Right cardiac atrium (tissue), 5 donors: ENCODE measurements at places on chromosomes 6 and 20. TPM values are rescaled to one million over a fixed set of nuclear protein-coding genes. Genes with fewer than 3 reads are reported as not detected.

The LGSN gene
- not detected for polyA plus RNA-seq

The ARMH2 gene
- polyA plus RNA-seq: not detected

The NT5E gene
- polyA plus RNA-seq: 3.6 TPM

The NRSN2 gene
- 26.6 TPM for polyA plus RNA-seq

The SPATA2 gene
- 5.5 TPM for polyA plus RNA-seq

The PEDS1 gene
- 26.8 TPM for polyA plus RNA-seq

The PIGU gene
- polyA plus RNA-seq: 18.9 TPM

The CRNKL1 gene
- polyA plus RNA-seq: 10.9 TPM

GRCh38 chr6:119061215-119061614, 17.2 kb downstream of the FAM184A start:
- DNase-seq: no peak

DNA sequence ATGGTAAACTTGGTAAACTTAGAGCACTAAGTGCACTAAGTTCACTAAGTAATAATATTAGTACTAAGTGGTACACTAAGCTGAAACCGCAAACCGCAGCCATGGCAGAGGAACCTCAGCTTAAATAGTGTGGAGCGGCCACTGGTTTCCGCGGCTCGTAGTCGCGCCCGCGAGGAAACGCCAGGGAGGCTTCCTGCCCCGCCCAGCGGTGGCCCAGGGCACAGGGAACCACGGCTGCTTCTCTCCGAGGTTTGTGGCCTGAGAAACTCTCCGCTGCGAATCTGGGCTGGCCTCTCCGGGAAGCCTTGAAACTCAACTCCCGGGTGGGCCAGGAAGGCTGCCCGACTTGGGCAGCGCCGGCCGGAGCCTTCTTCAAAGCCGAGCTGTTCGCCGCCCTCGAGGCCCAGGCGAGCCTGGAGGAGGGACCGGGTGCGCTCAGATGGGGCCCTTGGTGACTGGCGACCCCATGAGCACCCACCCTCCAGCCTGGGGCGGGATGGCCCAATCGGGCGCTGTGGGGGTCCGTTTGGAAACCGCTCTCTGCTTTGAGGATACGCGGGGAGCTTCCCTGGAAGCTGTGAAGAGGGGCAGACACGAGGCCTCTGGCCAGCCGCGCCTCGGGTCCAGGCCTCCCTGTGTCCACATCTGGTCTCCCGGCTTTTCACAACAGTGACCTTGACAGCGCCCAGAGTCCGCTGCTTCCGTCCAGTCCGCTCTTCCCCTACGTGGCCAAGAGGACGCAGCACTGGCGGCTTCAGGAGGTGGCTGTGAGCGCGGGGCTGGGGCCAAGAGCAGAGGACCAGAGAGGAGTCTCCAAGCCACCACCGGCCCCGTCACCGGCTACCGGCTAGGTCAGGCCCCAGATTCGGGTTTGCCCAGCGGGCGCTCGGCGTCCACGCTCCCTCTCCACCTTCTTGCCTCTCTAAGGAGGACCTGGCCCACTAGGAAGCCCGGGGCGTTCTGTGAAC, 25.4 kb upstream of the HLA-E start:
- peak; percentile 79 for DNase-seq

DNA sequence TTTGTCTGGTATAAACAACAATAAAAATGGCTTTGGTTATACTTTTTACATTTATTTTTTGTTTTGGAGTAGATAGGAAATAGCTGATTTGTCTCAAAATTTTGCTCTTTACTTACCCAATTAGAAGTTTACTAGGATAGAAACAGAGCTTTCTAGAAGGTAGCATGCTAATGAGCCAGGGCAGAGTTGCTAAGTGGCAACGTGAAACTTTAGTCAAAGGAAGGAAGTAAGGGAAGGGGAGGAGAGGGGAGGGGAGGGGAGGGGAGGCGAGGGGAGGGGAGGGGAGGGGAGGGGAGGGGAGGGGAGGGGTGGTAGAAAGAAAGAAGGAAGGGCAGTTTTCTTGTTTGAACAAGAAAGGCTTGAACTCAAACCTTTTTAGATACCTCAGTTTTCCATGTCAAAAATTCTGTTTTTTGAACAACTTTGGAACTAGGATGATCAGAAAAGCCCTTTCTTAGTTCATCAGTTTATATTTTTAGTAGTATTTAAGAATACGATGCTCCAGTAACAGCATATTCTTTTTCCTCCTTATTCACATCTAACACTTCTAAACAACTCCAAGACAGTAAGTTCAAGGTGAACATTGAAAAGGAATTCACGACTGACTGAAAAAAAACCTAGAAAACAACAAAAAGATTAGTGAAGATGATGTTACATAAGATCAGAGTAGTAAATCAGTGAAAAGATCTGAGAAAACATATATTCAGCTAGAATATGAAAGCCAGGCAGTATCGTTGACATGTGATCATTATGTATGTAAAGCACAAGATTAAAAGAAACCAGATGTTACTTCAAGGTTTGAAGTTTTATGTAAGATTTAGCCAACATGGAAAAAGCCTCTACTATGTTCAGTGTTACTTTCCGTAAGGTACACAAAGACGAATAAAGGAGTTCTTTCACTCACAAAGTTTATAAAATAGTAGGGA, 263.4 kb downstream of the ARHGAP18 start:
- DNase-seq: no peak

DNA sequence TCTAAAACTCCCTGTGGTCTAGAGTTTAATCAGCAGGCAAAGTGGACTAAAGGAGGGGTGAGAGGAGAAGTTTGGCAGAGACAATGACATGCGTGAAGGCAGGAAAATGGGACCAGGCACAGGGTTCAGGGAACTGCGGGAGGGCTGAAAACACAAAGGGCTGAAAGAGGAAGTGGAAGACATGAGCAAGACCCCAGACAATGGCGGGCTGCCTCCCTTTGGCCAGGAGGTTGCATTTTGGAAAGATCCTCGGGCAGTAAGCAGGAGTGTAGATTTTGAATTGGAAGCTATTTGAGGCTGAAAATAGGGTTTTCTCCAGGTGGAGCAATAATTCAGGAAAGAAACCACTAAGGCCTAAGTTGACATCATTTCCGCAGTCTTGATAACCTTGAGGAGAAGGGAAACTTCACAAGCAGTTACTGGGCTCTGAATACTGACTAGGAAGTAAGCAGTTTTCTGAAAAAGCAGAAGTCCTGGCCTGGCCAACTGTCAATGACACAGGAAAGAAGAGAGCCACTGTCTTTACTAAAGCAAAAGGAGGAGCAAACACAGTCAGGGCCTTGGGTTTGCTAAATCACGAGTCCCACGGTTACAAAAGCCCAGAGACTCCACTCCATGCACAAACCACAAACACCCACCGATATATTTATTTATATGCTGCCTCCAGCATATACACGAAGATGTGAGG, 3.4 kb downstream of the LY86 start:
- no peak for DNase-seq

DNA sequence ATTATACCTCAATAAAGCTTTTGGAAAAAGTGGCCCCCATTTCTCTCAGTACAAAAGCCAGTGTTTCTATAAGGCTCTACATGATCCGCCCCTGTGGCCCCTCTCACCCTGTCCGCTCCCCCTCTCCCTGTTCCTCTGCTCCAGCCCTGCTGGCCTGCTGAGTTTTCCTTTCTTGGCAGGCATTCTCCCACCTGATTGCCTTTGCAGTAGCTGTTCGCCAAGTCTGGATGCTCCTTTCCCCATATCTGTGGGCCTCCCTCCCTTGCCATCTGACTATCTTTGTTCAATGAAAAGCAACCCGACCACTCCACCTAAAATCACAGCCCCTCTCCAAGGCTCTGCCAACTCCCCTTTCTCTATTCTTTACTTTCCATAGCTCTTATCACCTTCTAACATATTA, 33.2 kb downstream of the CDH22 start:
- no peak for DNase-seq

DNA sequence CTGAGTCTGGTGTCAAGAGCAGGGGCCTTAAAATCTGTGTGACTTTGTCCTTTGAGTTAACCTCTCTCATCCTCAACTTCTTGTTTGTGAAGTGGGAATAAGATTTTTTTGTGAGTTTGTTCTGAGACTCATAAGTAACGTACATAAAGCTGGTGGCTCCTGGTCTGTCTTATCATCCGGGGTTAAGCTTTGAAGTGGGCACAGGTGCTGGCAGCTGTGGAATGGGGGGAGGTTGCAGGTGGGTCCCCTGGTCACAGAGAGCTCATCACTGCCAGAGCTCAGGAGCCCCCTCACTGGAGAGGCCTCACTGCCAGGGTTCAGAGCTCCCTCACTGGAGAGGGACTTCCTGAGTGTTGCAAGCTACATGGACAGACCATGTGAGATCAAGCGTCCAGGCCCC, 174.1 kb downstream of the NRN1 start:
- no peak for DNase-seq

GRCh38 chr20:4490606-4491280, 231.0 kb upstream of the PRND start:
- no peak for DNase-seq

GRCh38 chr6:129351807-129352206, 358.2 kb downstream of the ARHGAP18 start:
- DNase-seq: no peak

DNA sequence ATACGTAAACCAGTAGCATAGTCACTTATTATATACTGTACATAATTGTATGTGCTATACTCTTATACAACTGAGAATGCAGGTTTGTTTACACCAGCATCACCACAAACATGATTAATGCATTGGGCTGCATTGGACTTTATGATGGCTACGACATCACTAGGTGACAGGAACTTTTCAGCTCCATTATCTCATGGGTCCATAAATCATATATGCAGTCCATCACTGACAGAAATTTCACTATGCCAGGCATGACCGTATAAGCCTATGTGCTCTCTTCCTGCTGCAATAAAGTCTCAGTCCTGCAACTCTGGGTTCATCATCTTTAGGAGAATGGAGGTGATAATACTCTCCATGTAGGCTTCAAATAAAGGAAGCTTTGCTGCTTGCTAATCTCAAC, 45.4 kb downstream of the ALDH5A1 start:
- DNase-seq: no peak

DNA sequence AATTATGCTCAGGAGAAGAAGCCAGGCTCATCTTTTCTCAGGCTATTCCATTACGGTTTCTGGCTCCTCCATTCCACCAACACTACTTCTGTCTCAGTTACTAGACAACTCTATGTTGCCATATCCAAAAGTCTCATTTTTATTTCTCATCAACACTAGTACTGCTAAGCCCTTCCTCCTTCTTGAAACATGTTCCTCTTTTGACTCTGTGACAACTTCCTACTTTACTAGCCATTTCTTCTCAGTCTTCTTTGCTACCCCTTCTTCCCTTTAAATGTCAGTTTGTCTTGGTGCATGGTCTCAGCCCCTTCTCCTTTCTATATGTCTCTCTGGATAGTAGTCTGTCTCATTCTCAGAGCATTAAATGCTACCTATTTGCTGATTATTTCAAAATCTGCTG, 7.1 kb upstream of the ADGRG6 start:
- no peak for DNase-seq

DNA sequence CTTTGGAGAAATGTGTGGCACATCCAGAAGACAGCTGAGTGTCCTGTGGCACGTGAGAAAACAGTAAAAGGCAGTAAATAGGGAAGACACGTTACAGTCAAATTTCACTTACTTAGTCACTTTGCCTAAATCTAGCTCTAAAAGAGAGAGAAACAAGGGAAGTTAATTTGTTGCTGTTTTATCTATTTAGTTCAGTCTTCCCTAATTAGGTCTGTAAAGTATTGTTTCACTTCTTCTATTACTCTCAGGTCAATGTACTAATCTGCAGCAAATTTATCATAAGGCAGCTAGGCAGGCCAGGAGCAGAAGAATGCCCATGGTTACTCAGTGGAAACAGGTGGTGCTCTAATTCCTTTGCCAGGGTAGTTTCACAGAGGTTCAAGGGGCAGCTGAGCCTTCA, 124.3 kb upstream of the CNR1 start:
- DNase-seq: no peak

GRCh38 chr6:162941128-162941527, 213.4 kb downstream of the PACRG start:
- DNase-seq: no peak

- no peak for DNase-seq
Measured at GRCh38 chr6:134921721-134922261, 28.1 kb downstream of the ALDH8A1 start.

DNA sequence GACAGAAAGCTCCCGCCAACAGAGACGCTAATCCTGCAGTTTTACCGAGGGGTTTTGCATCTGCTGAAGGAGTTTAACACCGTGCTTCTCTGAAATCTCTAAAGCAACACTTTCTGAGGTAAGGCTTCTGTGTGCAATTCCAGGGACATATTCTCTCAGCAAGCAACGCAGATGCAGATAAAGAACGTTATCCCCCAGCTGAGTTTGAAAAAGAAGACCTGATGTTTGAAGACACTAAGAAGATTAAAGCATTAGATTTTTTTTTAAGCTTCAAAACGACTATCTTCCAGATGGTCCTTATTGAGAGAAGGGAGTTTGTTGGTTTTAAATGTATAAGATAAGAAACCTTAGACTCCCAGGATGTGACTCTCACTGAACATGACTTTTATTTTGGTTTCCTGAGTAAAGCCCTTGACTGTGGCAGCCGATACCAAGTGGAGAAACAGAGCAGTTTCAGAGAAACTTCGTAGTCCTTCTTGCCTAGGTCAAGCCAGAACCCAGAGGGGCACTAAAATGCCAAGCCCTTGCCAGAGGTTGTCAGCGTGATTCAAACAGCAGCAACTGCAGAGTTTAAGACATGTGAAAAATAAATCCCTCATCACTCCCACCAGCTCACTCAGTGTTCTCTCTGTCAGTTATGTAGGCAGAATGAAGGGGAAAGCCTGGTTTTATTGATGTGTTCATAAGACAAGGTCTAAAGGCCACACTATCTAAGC, 353.3 kb upstream of the CNR1 start:
- no peak for DNase-seq

DNA sequence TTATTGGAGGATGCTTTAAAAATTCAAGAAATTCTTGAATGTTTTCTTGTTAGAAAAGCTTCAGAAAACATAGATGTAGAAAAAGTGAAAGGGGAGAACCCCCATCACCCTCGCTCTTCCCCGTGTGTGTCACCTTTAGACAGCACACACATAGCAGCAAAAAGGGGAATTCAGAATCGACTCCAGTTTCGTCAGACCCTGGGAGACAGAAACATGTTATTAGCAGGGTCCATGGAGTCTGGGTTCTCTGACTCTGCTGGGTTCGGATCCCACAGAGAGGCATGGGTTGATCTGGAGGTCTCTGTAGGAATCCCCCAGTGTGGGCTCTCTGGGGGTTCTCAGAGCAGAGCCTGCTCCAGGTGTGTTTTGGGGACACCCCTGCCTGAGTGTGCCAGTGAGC, 43.7 kb downstream of the ARHGAP40 start:
- DNase-seq: no peak

GRCh38 chr6:99333068-99333467, 16.4 kb downstream of the FAXC start:
- no peak for DNase-seq

DNA sequence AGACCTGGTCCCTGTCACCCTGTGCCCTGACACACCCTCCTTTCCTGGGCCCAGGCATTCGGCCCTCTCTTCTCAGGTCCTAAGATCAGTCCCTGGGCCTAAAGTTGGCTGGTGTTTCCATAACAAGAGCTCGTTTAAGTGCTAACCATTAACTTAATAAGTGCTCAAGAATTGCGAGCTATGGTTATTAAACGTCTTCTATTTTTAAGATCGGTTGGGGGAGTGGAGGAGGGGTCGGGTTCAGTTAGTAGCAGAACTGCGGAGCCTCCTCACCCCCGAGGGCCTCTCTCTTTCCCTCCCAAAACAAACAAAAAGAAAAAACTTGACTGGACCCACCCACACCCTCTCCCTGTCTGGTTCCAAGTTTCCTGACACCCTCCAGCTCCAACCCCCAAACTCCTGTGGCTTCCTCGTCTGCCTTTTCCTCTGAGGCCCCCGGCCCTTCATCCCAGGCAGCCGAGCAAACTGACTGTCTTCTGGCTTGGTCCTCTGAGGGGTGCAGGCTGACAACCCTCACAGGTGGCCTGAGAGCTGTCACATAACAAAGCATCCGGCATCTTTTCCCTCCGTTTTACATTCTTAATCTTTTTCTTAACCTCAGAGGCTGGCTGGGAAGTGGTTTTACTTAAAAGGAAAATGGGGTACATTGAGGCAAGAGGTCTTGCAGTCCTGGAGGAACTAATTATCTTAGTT, 2.0 kb downstream of the STK35 start:
- no peak for DNase-seq
